Suppressor macrophage treated with lipopolysaccharide for 4 hours (primary cell): ENCODE measurements at places on chromosomes 3 and 15.
A peak's percentile ranks its signal among the peaks of the same experiment; 100 is the strongest.

DNA sequence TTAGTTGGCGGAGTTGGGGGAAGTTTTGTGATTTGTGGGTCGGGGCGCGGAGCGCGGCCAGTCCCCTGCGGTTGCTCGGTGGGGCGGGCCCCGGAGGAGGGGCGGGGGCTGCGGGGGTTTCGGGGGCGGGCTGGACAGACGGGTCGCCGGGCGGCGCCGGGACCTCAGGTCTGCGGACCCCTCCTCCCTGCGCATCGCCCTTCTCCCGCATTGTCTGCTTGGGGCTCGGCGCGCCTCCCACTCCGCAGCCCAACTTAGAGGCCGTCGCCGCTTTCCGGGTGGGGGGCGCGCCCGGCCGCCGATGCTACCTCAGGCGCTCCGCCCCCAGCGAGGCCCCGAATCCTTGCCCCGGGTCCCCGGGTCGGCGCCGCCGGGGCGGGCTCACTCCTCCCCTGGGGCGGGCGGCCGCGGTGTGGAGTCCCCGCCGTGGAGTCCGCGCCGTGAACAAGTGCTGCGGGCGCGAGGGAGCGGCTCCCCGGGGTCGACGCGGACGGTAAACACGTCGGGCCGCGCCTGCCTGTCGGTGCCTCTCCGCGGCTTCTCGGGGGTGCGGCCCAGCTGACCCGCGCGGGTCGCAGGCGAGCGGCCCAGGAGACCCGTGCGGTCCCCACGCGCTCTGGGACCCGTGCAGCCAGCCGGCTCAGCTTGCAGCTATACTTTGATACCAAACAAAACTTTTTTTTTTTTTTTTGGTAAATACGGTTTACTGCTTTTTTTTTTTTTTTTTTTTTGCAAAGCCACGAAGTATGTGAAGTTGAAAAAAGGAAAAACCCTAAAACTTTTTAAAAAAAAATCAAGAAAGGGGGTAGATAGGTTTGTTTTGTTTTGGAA lies 624 bp downstream of the AKAP13 start:
- peak; percentile 46 for DNase-seq

- peak; percentile 64 for DNase-seq
These were observed 107.4 kb downstream of the GLDN start for GRCh38 chr15:51448622-51449399.

GRCh38 chr3:184426691-184427141 lies 46.9 kb downstream of the CHRD start:
- no peak for DNase-seq

DNA sequence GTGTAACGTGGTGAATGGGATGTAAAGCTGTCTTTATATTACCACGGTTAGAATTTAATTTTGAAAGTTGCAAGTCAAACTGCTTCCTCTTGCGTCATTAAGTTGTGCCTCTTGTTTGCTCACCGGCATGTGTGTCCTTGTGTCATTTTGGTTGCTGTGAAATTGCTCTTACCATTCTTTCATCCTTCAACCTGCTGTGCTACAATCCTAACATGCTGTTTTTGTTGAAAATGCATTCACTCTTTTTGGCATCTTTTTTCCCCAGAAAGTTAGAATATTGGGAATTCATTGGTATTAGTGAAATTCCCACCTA lies 164.7 kb downstream of the PGPEP1L start:
- DNase-seq = peak; percentile 30

DNA sequence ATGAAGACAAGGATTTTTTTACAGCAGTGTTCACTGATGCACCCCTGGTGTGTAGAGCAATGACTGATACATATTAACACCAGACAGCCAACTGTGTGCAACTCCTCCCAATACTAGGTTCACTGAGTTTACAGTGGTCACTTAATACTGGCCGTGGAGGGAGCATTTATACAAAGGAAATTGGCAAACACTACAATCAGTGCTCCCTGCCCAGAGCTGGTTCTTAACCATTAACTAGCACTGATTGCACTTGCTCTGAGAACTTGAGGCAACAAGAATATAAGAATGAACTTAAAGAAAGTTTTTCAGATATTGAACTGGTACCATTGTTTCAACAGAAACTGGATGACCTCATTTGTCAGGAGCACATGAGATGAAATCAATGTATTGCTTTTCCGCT lies 110.6 kb downstream of the MAGI1 start:
- no peak for DNase-seq
